ENCODE measurements at places on chromosomes 16 and 17.
A peak's percentile ranks its signal among the peaks of the same experiment; 100 is the strongest.

- no peak for DNase-seq
Measured at GRCh38 chr16:7990626-7991260, 599.6 kb downstream of the TMEM114 start.

- no peak for DNase-seq
Measured at GRCh38 chr16:13835387-13835786, 84.6 kb upstream of the ERCC4 start.

DNA sequence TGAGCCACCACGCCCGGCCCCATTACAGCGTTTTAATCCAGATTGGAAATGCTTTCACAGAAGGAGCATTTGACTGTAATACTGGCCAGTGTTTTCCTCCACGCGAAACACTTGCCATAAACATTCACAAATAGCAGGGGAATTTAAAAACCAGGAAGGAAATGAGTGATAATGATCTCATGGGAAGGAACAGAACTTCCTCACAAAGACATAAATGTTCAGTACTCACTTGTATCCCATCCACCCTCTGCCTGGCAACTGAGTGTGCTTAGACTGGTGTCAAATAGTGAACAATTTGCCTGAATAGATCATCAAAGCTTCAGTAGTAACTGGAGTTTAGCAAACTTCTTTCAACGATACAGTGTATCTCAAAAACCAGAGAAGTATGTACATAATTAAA, 54.1 kb downstream of the PSMD12 start:
- DNase-seq = no peak

DNA sequence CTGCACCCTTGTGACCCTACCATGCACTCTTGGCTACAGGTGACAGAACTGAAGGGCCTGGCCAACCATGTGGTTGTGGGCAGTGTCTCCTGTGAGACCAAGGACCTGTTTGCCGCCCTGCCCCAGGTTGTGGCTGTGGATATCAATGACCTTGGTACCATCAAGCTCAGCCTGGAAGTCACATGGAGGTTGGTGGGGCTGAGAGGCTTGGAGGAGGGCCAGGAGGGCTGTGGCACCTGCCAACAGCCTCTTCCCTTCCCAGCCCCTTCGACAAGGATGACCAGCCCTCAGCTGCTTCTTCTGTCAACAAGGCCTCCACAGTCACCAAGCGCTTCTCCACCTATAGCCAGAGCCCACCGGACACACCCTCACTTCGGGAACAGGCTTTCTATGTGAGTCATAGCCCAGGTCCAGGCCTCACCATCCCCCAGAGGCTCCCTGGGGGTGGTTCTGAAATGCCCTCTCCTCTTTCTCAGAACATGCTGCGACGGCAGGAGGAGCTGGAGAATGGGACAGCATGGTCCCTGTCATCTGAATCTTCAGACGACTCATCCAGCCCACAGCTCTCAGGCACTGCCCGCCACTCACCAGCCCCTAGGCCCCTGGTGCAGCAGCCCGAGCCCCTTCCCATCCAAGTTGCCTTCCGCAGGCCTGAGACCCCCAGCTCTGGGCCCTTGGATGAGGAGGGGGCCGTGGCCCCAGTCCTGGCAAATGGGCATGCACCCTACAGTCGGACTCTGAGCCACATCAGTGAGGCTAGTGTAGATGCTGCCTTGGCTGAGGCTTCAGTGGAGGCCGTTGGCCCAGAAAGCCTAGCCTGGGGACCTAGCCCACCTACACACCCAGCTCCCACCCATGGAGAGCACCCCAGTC, 13.0 kb downstream of the RIPOR1 start:
- no peak for DNase-seq

DNA sequence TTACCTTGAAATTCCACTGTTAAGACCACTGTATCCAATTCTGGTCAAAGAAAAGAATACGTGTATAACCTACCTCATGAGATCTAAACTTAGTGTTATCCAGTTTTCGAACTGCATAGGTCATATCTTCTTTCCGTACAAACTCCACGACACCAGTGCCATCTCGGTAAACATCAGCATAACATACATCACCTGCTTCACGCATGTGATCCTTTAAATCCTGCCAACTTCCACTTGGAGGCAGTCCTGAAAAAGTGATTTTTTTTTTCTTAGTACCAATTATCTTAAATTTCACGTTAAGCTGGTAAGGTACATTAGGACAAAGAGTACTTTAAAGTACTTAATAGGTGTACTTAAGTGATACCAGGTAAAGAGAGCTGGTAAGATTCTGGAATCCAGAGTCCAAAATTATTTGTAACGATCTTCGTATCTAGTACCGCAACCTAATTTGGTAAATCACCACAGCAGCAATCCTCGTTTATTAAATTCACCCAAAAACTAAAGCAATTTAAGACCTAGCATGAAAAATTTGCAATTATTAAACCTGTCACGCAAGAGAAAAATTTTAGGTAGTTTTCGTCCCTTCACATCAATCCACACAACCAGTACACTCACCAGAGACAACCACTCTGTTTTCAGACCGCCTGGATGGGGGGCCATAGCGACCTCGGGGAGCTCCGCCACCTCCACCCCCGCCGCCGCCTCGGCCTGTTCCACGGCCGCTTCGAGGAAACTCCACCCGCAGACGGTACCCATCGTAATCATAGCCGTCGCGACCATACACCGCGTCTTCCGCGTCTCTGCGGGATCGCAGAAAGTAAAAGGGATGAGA, 1.1 kb downstream of the SRSF1 start:
- no peak for DNase-seq

DNA sequence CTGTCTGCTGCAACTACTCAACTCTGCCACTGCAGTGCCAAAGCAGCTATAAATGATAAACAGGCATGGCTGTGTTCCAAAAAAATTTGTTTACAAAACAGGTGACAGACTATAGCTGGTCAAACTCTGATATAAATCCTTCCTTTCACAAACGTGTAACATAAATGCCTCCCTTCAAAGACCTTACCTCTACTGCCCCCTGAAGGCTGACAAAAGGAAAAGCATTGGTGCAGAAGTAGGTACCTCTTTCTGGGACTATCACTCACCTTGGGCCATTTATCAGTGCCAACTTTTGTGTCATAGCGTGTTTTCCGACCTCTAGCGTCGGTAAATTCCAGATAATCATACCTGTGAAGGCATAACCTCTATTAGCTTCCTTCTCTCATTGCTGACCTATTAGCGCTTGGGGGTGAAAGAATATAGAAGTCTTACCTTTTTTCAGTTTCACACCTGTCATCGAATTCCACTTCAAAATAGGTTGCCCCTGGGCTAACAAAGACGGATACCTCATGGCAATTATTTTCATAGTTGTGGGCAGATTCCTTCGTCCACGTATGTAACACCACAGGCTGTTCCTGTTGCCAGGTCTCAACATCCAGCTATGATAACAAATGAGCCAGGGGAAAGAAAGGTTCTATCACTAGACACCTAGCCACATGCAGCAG, 67.9 kb downstream of the ZZEF1 start:
- DNase-seq = peak; percentile 15

- no peak for DNase-seq
Measured at GRCh38 chr17:78676412-78677302, 99.5 kb upstream of the DNAH17 start.

- peak; percentile 5 for DNase-seq
Measured at GRCh38 chr16:12455287-12455798, 348.3 kb downstream of the CPPED1 start.

DNA sequence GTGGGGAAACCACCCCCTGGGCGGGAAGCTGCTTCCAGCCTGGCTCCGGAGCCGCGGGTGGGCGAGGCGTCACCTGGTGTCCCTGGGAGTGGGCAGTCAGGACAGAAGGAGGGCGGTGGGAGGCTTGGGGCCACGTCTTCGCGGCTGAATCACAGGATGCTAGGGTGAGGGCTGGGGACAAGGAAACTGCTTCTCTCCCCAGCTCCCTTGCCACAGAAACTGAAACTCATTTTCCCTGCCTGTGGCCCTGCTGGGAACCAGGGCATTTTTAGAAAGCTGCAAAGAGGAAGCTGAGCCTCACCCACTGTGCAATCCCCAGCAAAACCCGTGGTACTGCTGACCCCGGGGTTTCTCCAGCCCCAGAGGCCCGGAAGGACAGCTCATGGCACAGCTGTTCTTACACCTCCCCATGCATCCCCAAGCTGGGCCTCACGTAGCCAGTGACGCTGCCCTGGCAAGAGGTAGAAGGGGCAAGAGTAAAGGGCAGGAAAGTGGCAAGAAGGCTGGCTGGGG, 8.2 kb downstream of the RHBDF2 start:
- DNase-seq = no peak

- DNase-seq = peak; percentile 63
Measured at GRCh38 chr16:87391324-87391949, 699 bp upstream of the MAP1LC3B start.

- DNase-seq = peak; percentile 65
Measured at GRCh38 chr17:55770196-55770870, 19.5 kb downstream of the PCTP start.

GRCh38 chr16:75097941-75098901, 18.4 kb downstream of the LDHD start:
- DNase-seq = no peak

GRCh38 chr17:55072898-55073297, 104.3 kb downstream of the STXBP4 start:
- DNase-seq = no peak

DNA sequence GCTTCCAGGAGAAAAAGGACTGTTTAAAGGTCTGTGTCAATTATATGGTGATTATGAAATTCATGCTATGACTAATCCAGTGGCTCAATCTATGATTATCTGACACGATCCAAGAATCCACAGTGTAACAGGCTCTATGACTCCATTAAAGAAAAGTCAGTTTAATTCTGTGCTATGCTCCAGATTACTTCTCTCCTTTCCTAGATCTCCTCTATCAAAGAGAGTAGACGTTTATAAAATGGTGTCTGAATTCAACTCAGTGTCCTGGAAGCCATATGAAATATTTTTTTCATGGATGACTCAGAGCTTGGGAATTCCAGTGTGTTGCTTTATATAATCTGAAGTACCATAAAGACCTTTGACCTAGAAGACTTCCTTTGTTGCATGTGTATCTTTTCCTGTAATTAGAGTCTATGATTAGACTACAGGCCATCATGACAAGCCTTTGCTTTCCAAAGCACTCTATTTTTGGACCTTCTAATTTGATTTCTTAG, 27.0 kb upstream of the NF1 start:
- DNase-seq = no peak

GRCh38 chr17:81037026-81037797, 2.3 kb downstream of the BAIAP2 start:
- DNase-seq = no peak

DNA sequence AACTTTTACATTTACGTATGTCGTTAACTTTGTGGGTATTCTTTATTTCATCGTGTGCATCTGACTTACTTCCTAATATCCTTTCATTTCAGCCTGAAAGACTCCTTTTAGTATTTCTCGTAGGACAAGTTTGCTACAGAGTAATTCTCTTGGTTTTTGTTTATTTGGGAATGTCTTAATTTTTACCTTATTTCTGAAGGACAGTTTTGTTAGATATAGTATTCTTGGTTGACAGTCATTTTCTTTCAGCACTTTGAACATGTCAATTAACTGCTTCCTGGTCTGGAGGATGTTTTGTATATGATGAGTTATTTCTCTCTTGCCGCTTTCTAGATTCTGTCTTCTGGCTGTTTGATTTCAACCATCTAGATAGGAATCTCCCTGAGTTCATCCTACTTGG, 109.2 kb upstream of the NACA2 start:
- DNase-seq = no peak

- peak; percentile 42 for DNase-seq
Measured at GRCh38 chr17:4362141-4362540, 4.3 kb downstream of the UBE2G1 start.

- DNase-seq = no peak
Measured at GRCh38 chr16:64711026-64711425, 410.8 kb downstream of the CDH11 start.

- no peak for DNase-seq
Measured at GRCh38 chr16:13921328-13921727, 1.4 kb downstream of the ERCC4 start.
